ENCODE measurements at places on chromosomes 6 and 20. TPM values are rescaled to one million over a fixed set of nuclear protein-coding genes. Genes with fewer than 3 reads are reported as not detected.

Gene HLA-DRB1
- 388 TPM for total RNA-seq

Gene KHDC1
- total RNA-seq, result not detected

Gene PAQR8
- total RNA-seq, result 2.3 TPM

Gene BHLHE23
- total RNA-seq, result not detected

Gene SYTL3
- 2.3 TPM for total RNA-seq

Gene PARD6B
- 5.3 TPM for total RNA-seq

Gene ACTL10
- total RNA-seq, result 1.1 TPM

Gene MMS22L
- 5.1 TPM for total RNA-seq

Gene PNPLA1
- 0.11 TPM for total RNA-seq

Gene RWDD2A
- 8.7 TPM for total RNA-seq

Gene FBXO30
- total RNA-seq, result 7.9 TPM

Gene SMLR1
- 3.9 TPM for total RNA-seq

Gene BPI
- total RNA-seq, result 0.74 TPM

Gene GRIK2
- 0.87 TPM for total RNA-seq

Gene SLC32A1
- not detected for total RNA-seq

Gene NTSR1
- total RNA-seq, result not detected

Gene TRAPPC3L
- not detected for total RNA-seq

Gene NUP153
- 29.8 TPM for total RNA-seq

Gene GNAS-AS1
- total RNA-seq, result 0.11 TPM

Gene ADTRP
- total RNA-seq, result 0.84 TPM
